ENCODE measurements at places on chromosomes 12 and 14.

GRCh38 chr12:31494455-31494854, 96.5 kb downstream of the DENND5B start:
- no peak for DNase-seq

GRCh38 chr12:121376754-121377697, 22.9 kb upstream of the RNF34 start:
- no peak for DNase-seq

DNA sequence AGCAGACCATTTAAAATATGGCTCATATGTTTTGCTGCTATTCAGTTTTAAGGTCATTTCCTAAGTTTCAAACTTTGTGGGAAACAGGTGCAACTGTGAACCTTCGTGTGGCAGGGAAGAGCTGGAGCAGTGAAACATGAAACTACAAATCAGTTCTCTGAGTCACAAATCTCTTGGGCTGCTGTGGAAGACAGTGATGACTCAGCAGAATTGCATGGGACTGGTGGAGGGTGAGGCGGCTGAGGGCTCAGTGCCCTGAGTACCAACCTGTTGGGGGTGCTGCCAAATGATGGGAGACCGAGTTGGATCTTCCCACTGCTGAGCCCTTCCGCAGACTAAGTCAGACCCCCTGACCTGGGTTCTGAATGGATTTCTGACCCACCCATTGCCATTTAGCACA, 8.4 kb upstream of the CALM1 start:
- no peak for DNase-seq

GRCh38 chr12:25811656-25812126, 146.8 kb upstream of the RASSF8 start:
- no peak for DNase-seq

GRCh38 chr14:54166049-54166950, 209.7 kb upstream of the BMP4 start:
- DNase-seq = no peak

DNA sequence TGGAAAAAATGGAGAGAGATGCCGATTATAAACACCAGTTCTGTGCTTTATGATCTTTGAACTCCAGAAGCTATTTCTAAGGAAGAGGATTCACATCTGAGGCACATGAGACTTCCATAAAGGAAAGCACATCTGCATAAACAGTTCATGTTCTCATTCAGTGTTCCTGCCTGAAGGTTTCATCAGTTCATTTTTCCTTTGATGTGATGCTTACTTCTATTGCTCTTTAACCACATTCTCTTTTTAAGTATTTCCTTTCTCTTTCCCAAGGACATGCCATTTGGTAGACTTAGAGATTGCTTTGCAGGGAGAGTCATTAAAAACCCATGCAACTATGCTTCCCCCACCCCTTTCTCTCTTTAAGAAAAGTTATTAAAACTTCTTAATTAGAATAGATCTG, 387.0 kb upstream of the FLRT2 start:
- DNase-seq = no peak

- no peak for DNase-seq
Measured at GRCh38 chr12:85641796-85642195, 194.4 kb downstream of the RASSF9 start.

- no peak for DNase-seq
Measured at GRCh38 chr12:108048686-108049085, 80.4 kb upstream of the WSCD2 start.

DNA sequence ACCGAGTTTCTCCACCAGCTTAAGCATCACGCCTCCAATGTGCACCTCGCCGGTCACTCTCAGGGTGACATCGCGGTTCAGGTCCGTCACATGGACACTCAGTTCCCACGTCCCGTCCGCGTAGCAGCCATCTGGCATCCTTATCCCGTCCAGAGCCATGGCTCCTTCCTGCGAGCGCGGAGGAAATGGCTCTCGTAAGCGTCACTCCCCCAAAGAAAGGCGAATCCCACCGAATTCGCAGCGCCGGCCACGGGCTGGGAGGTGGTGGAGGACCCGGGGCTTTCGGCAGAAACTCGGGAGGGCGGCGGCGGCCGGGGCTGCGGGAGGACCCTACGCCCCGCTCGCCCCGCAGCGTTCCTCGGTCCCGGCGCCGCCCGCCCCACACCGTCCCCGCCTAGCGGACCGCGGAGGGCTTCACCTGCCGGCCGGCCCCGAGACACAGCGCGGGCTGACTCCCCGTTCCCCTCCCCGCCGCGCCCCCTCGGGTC, 396 bp downstream of the FERMT2 start:
- DNase-seq = no peak

DNA sequence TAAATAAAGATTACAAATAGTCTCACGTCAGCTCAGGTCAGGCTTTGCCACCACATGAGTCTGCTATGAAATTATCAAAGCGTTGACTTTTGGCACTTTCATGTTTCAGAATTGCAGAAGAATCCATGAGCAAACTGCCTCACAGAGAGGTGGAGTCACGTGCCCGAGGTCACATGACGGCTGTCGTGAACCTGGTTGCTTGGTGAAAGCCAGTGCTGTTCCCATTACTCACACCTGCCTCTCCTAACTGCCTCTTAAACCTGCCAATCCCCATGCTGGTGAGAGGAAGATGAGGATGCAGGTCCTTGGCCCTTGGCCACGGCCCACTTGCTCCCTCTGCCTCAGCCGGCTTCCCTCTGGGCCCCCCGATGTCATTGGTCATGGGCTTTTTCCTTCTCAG, 272.7 kb downstream of the BCL11B start:
- DNase-seq = no peak

GRCh38 chr12:63045020-63045860, 105.8 kb downstream of the AVPR1A start:
- no peak for DNase-seq

DNA sequence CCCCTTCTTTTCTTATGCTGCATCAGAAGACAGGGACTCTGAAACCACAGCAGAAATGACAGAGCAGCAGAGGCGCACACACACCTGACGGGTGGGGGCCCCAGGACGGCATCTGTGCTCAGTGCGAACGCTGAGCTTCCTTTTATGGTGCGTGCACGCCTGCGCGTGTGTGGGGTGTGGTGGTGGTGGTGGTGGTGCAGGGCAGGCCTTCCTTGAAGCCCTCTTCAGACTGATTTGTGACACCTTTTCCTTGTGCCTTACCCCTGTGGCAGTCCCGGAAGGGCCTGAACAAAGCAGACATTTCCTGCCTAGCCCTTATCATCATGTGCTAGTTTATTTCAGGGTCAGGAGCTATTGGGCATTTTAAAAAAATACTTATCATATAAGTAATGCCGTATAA, 75.7 kb downstream of the TSPAN9 start:
- DNase-seq = peak; percentile 3

- DNase-seq = no peak
Measured at GRCh38 chr12:26648584-26648983, 184.4 kb downstream of the ITPR2 start.

- DNase-seq = no peak
Measured at GRCh38 chr12:106907846-106908245, 47.9 kb upstream of the TMEM263 start.

DNA sequence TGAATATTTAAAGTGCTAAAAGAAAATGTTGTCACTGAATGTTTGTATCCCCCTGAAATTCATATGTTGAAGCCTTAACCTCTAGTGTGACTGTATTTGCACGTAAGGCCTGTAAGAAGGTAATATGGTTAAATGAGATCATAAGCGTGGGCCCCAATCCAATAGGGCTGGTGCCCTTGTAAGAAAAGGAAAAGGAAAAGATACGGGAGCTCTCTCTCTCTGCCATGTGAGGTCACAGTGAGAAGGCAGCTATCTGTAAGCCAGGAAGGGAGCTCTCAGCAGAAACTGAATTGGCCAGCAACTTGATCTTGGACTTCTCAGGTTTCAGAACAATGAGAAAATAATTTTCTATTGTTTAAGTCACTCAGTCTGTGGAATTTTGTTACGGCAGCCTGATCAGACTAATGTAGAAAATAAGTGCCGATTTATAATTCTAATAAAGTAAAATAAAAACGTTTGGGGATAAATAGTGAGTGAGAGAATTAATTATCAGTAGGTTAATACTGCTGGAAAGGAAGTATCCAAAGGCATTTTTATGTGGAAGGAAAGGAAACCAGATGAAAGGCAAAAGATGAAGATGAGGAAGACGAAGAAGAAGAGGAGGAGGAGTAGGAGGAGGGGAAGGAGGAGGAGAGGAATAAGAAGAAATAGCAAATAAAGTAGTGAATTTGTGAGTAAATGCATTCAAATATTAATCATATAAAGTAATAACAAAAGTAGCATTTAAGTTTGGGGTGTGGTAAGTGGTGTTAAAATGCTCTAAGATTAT, 188.5 kb upstream of the KRR1 start:
- no peak for DNase-seq

GRCh38 chr12:120649442-120650232, 9.2 kb downstream of the CABP1 start:
- DNase-seq = no peak

DNA sequence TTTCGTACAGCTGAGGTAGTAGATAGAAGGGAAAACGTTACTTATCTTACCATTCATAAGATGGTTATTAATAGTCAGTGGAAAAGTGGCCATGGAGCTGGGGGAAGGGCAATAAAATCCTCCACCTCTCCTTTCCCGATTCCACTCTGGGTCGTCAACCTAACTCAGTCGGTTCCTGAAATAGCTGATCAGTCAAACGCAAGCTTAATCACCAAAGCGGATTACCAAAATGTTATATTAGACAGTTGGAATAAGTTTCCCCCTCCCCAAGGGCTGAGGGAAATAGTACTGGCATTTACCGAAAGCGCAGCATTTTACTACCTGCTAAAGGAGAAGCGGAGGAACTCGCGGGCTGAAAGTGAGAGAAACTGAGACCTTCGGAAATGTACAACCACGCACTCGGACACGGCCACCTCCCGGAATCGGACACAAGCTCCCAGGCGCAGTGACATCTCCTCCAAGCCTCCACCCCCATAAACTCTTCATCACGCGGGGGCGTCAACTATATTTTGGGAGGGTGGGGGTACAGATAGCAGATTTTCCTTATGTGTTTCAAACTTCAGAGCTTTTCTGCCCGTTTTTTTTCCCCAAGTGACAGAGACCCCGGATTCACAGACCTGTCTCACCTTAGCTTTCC, 1.2 kb downstream of the PPM1H start:
- no peak for DNase-seq

DNA sequence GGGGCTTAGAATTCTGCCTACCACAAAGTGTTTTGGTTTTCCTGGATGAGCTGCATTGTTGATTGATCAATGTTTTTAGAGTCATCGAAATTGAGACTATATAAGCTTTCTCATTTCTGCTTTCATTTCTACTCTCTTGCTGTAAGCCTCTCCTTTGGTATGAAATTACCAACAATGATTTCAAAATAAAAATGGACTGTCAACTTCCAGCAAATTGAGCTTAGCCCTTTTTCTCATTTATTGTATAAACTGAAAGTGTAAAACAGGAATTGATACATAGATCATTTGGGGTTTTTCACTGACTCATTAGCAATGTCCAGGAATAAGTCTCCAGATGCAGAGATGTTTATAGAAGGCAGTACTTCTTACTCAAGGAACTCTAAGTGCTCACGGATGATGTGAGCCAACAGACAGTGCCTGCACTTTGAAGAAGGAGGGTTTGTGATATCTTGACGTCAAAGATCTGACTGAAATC, 20.0 kb upstream of the PCNX1 start:
- no peak for DNase-seq

GRCh38 chr14:71121001-71121400, 213.7 kb downstream of the PCNX1 start:
- no peak for DNase-seq

GRCh38 chr12:106417926-106418910, 60.7 kb downstream of the POLR3B start:
- no peak for DNase-seq

DNA sequence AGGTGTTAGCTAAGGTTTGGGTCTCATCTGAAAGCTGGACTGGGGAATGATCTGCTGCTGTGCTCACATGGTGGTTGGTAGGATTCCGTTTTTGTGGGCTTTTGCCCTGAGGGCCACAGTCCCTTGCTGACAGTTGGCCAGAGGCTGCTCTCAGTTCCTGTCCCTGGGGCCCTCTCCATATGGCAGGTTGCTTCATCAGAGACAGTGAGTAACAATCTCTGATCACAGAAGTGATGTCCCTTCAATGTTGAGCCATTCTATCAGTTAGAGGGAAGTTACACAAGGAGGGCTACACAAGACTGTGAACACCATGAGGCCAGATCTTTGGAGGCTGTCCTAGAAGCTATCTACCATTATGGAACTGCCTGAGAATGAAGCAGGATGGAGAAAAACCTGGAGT, 137.2 kb downstream of the AACS start:
- no peak for DNase-seq

GRCh38 chr12:93109551-93110203, 180.6 kb upstream of the EEA1 start:
- DNase-seq = peak; percentile 23

DNA sequence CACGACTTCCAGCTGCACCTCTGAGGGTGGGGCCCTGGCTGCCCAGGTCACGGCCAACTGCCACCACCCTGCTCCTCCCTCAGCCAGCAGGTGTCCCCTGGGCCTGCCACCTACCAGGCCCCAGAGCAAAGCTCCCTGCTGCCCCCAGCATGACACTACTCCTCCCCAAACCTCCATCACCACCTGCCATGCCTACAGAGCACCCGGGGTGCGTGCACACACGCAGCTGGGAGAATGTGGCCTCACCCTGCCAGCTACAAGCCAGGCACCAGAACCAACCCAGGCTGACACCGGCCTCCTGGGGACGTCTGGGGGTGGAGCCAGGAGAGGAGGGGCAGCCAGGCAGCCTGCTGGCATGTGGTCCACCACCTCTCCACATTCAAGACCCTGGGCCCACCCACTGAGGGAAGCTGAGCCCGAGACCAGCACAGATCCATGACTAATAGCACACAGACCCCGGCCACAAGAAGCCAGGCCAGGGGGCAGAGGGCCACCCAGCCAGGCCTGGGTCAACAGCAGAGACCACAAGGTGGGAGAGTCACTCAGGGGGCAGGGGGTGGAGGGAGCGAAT, 3.4 kb downstream of the JAG2 start:
- no peak for DNase-seq

GRCh38 chr12:2333491-2334195, 280.9 kb downstream of the CACNA1C start:
- no peak for DNase-seq

DNA sequence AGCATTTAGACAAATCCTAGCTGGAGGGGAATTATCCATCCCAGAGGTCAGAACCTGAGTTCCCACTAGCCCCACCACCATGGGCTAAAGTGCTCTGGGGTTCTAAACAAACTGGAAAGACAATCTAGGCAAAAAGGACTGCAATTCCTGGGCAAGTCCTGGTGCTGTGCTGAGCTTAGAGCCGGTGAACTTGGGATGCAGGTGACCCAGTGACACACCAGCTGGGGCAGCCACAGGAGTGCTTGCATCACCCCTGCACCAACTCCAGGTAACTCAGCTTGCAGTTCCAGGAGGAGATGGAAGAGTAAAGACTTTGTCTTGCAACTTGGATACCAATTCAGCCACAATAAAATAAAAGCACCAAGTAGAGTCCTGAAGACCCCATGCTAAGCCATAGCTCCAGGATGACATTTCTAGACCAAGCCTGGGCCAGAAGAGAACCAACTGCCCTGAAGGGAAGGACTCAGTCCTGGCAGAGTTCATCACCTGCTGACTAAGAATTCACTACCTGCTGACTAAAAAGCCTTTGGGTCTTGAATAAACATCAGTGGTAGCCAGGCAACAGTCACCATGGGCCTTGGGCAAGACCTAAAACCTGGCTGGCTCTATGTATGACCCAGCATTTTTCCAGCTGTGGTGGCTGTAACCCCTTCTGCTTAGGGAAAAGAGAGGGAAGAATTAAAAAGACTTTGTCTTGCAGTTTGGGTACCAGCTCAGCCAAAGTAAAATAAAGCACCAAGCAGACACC, 223.4 kb upstream of the DIO2 start:
- DNase-seq = no peak

- DNase-seq = no peak
Measured at GRCh38 chr14:22427771-22428231, 161.2 kb downstream of the DAD1 start.

Measured in activated T-cell treated with anti-CD3 and anti-CD28 coated beads for 48 hours (primary cell).